ENCODE measurements at places on chromosomes 4 and X.
A peak's percentile ranks its signal among the peaks of the same experiment; 100 is the strongest.

- DNase-seq: no peak
These were observed 70.9 kb upstream of the ENPP6 start for GRCh38 chr4:184288451-184289178.

GRCh38 chrX:133985164-133985966 lies at the start of gene GPC3:
GPC3 (minus strand) TSS chrX:133985594.
- DNase-seq: no peak

GRCh38 chr4:31595496-31595895 lies 875.3 kb downstream of the PCDH7 start:
- no peak for DNase-seq

GRCh38 chr4:87838890-87839591 lies 6.3 kb downstream of the MEPE start:
- no peak for DNase-seq

GRCh38 chr4:7186516-7187167 lies 5.7 kb upstream of the SORCS2 start:
- DNase-seq: no peak

GRCh38 chr4:40264995-40265909 lies 68.4 kb downstream of the RHOH start:
- peak; percentile 19 for DNase-seq

DNA sequence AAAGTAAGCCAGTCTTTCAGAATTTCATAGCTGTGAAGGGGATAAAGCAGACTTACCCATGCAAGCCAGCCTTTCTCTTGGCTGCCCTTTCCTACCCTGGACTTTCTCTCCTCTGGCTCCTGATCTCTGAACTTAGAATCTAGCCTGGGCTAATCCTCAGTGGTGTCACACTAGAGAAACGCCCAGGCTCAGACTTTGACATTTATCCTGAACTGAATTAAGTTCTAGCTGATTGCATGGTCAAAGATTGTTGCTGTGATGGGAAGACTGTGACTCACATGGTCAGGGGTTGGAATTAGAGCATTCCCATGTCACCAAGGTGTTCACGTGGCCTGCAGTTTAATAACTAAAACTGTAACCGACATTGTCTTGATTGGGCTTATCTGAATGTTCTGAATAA lies 469.5 kb upstream of the FAT1 start:
- no peak for DNase-seq

DNA sequence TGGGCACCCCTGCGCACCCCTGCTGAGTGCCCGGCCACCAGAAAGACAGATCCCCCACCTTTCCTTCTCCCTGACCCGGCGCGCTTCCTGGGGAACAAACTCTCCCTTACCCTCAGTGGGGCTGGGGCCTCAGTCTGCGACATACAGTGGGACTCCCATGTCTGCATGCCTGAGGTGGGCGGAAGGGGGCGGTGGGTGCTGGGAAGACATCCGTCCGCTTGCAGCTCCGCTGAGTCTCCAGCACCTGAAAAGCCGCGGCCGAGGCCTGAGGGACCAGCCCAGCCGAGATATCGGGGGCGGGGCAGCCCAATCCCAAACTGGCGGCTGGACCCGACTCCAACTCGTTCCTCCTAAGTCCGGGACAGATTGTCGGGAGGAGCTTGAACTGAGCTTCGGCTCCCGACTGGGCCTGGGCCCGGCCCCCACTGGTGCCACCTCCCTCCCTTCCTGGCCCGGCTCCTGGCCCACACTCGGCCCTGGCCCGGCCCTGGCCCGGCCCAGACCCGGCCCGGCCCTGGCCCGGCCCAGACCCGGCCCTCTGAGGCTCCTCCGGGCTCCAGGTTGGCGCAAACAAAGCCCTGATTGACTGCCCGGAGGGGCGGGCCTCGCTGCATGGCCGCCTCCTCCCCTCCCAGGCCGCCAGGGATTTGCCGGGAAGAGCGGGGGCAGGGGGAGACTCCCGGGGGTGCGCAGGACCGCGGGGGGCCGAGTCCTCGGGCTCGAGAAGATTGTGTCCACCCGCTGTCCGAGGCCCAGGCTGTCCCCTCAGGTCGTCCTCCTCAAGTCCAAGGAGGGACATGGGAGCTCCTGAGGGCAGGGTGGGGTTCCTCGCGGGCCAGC lies 877 bp upstream of the SLC16A2 start:
- peak; percentile 24 for DNase-seq

GRCh38 chr4:66035701-66036100 lies 365.4 kb upstream of the EPHA5 start:
- DNase-seq: no peak

DNA sequence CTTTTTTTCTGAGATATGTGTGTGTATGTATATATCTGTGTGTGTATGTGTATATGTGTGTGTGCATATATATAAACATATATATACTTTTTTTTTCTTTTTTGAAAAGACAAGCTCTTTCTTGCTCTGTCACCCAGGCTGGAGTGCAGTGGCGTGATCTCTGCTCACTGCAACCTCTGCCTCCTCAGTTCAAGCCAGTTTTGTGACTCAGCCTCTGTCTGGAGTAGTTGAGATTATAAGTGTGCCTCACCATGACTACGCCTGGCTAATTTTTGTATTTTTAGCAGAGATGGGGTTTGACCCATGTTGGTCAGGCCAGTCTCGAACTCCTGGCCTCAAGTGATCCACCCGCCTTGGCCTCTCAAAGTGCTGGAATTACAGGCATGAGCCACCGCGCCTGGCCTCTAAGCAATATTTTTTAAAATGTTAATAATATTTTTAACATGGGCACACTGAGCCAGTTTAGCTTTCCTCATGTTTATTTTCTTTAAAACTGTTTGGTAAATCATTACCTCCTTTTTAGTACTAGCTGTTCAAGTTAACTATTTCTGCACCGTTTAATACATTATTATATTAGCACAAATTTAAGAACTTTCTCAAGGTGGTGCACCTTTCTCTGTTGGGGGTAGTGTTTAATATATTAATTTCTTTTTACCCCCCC lies 33.3 kb downstream of the BBS12 start:
- no peak for DNase-seq

DNA sequence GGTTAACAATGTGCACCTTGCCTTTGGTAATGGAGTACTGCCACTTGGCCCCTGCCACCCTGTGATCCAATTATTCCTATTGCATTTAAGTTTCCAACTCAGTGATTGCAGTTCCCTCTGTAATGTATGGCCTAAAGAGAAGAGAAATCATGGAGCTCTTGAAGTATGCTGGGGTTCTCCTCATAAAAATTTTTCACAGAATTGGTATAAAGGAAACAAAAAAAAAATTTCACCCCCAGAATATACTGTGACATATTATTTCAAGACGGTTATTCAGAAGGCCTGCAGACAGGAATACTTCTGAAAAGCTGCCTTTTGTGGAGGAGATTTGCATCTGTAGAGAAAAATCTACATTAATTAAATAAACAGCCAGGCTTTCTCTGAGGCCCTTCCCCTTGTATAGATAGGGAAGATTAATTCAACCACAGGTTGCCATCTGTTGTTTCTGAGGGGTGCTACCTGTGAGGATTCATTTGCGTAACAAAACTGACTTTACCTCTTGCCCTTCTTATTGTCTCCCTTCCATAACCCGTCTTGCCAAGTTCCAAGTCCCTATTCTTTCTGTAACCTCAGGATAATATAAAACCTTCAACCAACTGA lies 94.8 kb upstream of the LANCL3 start:
- DNase-seq: no peak

DNA sequence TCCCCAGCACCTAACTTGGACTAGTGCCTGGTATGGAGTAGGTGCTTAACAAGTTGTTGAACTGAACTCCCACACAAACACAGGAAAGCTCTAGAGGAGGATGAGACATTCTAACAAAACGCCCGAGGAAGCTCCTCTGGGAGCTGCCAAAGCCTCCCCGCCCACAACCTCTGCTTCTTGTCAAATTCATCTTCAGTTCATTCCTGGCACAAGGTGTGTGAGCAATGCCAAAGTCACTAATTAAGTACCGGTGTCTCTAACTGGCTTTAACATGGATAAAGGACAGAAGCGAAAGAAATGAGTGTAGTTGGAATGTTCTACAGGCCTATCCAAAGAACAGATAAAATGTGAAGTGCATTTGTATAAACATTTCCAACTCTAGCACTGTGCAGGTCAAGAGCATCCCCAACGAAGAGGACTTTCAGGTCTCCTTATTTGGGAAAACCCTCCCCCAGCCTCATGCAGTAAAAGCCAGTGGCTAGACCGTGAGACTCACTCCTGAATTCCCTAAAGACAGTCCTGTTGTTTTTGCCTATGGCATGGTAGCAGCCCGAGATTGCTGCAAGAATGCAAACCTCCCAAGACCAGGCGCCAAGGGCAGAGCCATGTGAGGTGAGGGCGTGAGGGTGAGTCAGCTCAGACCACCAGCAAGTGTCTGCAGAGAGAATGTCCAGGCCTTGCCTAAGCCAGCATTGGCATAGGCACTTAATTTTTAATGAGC lies 72.2 kb upstream of the KLF3 start:
- no peak for DNase-seq

DNA sequence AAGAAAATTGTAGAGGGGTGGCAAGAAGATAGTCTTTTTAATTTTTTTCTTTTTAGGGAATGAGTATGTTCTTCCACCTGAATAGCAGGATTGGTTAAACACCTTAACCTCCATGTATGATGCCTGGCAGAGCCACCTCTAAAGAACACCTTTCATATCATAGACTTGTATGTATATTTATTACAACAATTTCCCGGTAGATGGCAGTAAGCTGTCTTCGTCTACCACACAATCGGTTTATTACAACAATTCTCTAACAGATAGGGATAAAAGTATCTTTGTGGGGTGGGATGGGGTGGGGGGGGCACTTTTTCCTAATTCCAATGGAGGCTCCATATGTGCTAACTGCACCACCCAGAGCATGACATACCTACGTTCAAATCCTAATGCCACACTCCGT lies 255.5 kb downstream of the LDB2 start:
- no peak for DNase-seq
